Stimulated activated naive CD8-positive, alpha-beta T cell treated with anti-CD3 and anti-CD28 coated beads, Interleukin-15, amount 100 ng/mL, for 72 hours (primary cell): ENCODE measurements at places on chromosomes 16 and 17.

DNA sequence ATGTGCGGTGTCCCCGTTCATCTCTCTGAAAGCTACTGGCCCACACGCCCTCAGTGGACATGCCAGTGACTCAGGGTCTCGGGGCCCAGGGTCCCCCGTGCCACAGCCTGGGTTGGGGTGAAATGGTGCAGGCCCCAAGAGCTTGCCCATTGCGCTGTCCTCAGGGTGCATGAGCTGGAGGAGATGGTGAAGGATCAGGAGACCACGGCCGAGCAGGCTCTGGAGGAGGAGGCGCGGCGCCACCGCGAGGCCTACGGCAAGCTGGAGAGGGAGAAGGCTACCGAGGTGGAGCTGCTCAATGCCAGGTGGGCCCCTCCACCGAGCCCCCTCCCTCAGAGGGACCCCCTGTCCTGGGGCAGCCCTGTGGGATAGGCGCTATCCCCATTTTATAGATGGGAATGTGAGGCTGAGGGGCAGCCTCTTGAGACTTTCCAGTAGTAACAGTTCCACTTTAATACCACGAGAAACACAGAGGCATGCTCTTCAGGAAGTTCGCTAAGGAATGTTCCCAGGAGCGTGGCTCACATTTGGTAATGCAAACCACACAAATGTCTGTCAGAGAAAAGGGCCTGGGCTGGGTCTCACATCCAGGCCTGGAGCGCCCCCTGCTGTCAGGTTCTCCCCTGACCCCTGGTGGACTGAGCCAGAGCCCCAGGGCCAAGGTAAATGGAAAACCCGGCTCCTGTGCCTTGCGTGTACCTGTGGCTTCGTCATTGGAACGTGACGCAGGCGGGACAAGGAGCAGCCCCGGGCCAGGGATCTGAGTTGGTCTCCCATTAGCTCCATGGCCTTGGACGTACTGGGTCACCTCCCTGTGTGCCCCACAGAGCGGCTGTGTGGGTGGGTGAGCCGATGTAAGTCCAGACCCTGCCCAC lies 133.7 kb downstream of the RAB11FIP4 start:
- DNase-seq = peak; percentile 73

GRCh38 chr17:34009912-34010311 lies 245.2 kb upstream of the CCL2 start:
- no peak for DNase-seq

- DNase-seq = no peak
Measured at GRCh38 chr16:69717066-69717465, 9.3 kb downstream of the NQO1 start.

DNA sequence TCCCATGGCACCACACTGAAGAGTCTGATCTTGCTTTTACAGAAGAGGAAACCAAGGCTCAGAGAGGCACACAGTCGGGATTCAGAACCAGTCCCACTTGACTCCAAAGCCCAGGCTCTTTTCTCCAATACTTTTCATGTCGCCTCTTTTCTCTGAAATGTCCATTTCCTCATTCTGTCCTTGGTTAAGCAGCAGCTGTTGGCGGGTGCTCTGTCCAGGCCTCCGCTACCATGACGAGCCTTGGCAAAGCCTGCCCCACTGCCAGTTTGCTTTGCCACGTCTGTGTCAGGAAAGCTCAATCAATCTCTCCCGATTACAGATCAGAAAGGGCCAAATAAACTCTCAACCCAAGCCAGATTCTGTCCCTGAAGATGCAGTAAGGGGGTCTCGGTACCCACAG lies 9.1 kb upstream of the CEP295NL start:
- no peak for DNase-seq

GRCh38 chr17:1455291-1455796 lies 688 bp downstream of the CRK start:
- DNase-seq = peak; percentile 44

- DNase-seq = no peak
Measured at GRCh38 chr16:21526923-21527807, 72.2 kb upstream of the METTL9 start.

GRCh38 chr16:71384073-71384724 lies 25.7 kb downstream of the CALB2 start:
- no peak for DNase-seq

GRCh38 chr16:12567602-12568001 lies 236.1 kb downstream of the CPPED1 start:
- no peak for DNase-seq

DNA sequence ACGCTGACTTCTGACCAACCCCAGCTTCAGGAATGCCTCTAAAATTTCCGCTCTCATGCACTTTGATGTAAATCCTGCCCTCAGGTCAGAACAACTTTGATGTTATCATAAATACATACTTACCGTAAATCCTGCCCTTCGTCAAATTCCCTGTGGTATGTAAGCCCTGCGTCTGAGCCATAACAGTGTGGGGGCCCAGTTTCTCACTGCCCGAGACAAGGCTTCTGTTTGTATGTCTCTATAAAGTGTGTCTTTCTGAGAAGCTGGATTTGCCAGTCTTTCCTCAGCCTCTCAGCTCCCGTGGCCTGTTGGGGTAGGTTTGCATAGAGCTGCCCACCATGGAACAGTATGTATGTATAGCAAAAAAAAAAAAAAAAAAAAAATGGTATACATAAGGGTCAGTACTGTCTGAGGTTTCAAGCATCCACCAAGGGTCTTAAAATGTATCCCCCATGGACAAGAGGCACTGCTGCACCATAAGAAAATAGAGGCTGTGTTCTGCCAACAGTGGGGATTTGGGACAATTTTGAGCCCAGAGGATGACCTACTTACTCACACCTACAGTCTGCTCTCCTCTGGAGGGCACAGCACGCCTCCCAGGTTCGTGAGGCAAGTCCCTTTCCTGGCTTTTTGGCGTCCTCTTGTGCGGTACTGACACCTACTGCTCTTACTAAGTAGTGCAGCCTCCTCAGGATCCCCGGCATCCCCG lies 17.5 kb downstream of the PRMT7 start:
- DNase-seq = peak; percentile 82

DNA sequence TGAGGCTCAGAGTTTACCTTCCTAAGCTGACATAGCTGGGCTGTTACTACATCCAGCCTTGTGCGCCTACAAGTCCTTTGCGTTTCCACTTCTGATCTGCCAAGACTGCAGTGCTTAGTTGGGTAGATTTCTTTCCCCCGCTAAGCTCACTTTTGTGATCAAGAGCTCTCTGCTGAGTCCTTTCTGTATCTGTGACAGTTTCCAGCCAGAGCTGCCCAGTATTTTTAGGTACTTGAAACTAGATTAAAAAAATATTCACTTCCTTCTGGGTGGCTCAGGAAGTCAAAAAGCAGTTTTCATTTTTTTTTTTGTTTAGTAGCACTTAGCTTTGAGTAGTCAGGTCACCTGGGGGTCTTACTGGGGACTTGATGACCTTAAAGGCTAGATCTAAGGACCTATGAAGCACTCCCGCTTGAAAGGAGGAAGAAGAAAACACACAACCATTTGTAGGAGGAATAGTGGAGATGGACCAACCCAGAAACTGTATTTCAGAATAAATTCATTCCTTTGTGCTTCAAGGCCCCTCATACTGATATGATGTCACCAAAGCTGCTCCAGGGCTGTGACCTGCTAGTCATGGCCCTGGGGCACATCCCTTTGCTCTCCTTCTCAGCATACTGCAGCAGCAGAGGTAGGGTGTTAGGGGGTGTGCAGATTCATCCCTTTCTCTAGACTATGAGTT lies 75.6 kb upstream of the HNF1B start:
- DNase-seq = no peak

GRCh38 chr17:17353625-17354484 lies 50.7 kb downstream of the NT5M start:
- no peak for DNase-seq

GRCh38 chr16:79599256-79599836 lies 1.2 kb downstream of the MAF start:
- DNase-seq = peak; percentile 12

- DNase-seq = no peak
Measured at GRCh38 chr17:34757106-34757505, 177.7 kb downstream of the TMEM132E start.

- DNase-seq = no peak
Measured at GRCh38 chr17:63156986-63157385, 191.0 kb downstream of the TANC2 start.

- no peak for DNase-seq
Measured at GRCh38 chr16:75376475-75377161, 56.7 kb downstream of the CFDP1 start.

- DNase-seq = no peak
Measured at GRCh38 chr16:74073456-74073855, 223.2 kb upstream of the PSMD7 start.

GRCh38 chr17:76104140-76104895 lies 731 bp upstream of the EXOC7 start:
- no peak for DNase-seq
